ENCODE measurements at places on chromosomes 2 and 18.

GRCh38 chr2:17933256-17933655 lies 54.8 kb downstream of the KCNS3 start:
- DNase-seq, result no peak

- no peak for DNase-seq
These were observed 48.2 kb downstream of the PAX8 start for GRCh38 chr2:113230531-113230930.

- no peak for DNase-seq
These were observed 23.0 kb downstream of the DBI start for GRCh38 chr2:119389615-119390306.

DNA sequence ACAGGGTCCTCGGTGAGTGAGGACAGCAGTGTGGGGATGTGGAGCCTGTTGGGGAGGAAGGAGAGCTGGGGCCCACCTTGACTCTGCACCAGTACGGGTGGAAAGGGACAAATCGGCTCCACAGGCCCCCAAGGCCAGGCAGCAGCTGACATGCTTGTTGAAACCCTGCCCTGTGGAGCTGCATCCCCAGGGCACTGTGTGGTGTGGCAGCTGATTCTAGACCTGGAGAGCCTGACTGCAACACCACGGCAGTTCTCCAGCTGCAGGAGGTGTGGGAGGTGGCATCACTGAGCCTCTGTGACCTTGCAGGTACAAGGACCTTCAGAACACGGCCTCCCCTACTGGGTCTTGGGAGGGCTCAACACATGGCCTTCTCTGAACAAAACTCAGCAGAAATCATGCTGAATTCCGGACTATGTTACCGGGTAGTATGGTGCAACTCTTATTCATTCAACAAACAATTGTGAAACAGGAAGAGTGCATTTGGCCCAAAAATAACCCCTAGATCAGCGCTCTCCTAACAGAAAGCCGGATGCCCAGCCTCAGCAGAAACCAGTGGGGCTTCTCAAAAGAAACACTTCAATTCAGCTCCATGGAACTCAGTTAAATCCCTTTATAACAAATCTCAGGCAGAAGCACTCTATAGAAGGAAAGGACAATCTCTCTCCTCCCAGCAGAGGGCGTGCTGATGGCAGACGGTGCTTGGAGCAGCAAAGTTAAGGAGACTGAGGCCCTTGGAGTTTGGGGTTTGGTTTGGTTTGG lies 104.4 kb upstream of the SALL3 start:
- no peak for DNase-seq

- no peak for DNase-seq
These were observed 33.7 kb downstream of the SLC20A1 start for GRCh38 chr2:112679484-112679883.

- no peak for DNase-seq
These were observed 5.5 kb upstream of the CYBRD1 start for GRCh38 chr2:171516793-171517192.

All from non-pigmented ciliary epithelial cell (primary cell).